Skeletal muscle cell (primary cell): ENCODE measurements at places on chromosomes 6 and 20.

- DNase-seq = no peak
These were observed 264.4 kb upstream of the PRDM1 start for GRCh38 chr6:105821777-105822176.

GRCh38 chr6:34391786-34392496 is 528 bp downstream of the NUDT3 start:
- no peak for DNase-seq

GRCh38 chr6:41200296-41200900 is 551 bp downstream of the TREML2 start:
- DNase-seq = peak; percentile 9

- DNase-seq = peak; percentile 26
These were observed 87.7 kb downstream of the PDE7B start for GRCh38 chr6:135939208-135939591.

- no peak for DNase-seq
These were observed 82.6 kb upstream of the DST start for GRCh38 chr6:56725254-56725653.

DNA sequence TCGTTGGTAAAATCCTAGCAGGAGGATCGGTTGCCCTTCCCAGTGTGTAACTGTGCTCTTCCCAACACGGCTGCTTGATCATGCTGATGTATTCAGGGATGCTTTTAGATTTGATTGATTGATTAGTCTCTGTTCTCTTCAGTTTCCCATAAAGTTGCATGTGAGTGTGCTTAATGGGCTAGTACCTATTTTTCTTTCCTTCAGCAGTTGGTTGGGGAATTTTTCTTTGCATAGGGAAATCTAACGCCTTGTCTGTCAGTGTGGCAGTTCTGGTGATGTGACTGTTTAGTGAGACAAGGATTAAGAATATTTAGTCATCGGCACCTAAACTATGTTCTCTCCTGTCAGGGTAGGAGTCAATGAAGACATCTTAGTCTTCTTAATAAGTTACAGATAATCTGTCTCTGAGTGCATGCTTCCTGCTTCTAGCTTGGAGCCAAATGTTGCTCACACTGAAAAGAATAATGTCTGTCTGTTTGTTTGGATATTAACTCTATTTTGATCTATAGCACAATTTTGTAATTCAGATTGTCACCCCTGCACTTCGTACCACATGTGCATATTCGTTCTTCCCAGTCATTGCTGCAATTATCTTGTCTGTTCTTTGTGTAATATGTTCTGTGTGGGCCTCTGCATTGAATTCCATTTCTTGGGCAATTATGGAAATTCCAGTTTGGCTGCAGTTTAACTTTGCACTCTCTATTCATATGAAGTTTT is 169.9 kb downstream of the EDN1 start:
- DNase-seq = no peak

DNA sequence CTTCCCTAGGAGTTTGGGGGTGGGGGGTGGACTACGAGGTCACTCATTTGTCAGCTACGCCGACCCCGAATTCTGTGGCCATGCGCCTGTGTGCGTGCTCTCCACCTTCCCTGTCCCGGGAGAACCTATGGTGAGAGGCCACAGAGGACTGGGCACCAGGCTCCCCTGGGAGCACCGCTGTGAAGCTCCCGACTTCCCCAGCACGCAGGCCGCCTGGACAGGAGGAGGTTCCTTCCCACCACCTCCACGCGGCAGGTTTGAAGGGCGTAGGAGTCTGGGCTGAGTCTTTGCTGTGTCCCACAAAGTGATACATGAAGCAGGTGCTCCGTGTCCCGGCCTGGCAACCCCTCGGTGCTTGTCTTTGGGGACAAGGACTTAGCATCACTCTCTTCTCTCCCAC is 107.2 kb downstream of the CDH4 start:
- no peak for DNase-seq

DNA sequence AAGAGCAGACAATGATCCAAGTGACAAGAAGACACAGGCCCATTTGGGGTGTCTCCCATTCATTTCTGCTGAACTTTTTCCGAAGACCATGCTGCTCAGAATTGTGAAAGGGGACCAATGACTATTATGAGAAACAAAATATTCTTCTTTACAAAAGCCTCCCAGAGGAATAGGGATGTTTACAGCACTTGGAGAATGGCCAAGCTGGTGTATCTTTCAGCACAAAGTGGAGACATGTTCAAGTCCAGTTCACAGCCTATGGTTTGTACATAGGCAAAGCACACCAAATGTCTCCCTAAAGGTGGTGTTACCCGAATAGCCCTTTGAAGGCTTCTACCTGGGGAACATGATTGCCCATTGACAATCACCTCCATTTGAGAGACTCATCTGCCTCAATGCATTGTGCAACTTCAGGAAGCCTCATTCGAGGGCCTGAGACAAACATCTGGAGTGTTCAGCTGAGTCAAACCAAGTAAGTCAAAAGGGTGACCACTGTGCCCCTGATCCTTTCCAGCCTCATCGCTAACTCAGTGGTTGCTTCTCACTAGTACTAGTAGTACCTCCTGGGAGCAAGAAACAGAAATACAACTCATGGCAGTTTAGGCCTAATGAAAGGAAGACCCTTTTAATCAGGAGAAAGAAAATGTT is 451.0 kb upstream of the MARCKS start:
- DNase-seq = peak; percentile 34

DNA sequence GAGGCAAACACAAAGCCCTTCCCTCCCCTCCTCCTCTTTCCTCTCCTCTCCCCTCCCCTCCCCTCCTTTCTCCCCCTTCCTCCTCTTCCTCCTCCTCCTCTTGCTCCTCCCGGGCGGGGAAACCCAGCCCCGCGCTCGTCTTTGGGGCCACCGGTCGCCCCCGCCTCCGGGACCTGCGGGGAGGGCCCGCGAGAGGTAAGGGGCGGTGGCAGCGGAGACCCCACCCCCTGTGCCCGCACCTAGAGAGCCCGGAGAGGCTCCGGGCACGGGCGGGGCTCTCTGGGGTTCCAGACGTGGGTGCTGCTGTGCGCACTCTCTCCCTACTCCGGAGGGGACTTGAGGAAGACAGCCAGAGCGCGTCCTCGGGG is at the start of gene RIN2:
TSS of gene RIN2 (plus strand) at position 126 of the 368 bp plus-strand sequence. CDS start 131,344 bp downstream, outside the sequence.
- DNase-seq = no peak

DNA sequence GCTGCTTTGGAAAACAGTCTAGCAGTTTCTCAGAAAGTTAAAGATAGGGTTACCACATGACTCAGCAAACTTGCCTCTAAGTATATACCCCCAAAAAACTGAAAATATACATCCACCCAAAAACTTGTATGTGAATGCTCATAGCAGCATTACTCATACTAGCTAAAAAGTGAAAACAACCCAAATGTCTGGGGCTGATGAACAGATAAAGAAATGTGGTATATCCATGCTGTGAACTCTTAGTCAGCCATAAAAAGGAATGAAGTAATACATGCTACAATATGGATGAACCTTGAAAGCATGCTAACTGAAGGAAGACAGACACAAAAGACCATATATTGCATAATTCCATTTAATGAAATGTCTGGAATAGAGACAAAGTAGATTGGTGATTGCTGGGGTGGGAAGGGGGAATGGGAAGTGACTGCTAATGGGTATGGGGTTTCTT is 79.9 kb upstream of the GLP1R start:
- no peak for DNase-seq

DNA sequence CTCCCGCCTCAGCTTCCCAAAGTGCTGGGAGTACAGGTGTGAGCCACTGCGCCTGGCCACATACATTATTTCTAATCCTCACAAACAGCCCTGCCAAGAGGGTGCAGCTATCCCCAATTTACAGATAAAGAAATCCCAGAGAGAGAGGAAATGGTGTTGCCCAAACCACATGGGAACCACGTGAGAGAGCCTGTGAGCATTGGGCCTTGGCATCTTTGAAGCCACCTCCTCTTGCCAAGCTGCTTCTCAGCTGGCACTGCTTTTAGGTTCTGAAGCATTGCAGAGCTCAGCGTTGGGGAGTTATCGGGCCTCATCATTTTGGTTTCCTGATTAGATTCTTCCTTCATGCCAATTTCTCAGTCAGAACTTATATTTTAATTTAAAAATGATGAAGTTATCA is 80.3 kb downstream of the CTNNBL1 start:
- DNase-seq = no peak

- peak; percentile 39 for DNase-seq
These were observed 108.1 kb downstream of the TMEM200A start for GRCh38 chr6:130473886-130474285.
